ENCODE measurements at places on chromosomes 6 and 20.

GRCh38 chr6:169145991-169146501 lies 107.6 kb downstream of the THBS2 start:
- DNase-seq = no peak

- DNase-seq = no peak
Observed at GRCh38 chr20:10360878-10361277, 73.1 kb downstream of the MKKS start.

DNA sequence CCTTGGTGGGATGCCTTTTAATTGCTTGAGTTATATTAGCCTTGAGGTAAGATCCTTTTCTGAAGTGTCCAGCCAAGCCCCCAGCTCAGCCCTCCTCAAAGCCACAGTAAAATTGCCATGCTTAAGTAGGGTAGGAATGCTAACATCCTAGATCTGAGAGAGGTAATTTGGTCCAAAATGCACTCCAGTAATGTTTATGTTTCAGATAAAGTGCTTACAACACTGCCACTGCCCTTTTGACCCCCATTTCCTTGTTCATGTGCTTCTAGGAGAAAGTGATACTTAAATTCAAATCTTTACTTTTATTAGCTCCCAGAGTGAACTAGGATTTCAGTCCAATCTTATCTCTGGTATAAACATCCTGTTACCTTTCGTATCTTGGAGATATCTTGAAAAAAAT lies 318.0 kb downstream of the BMP2 start:
- no peak for DNase-seq

GRCh38 chr6:38136547-38136946 lies 317.0 kb downstream of the ZFAND3 start:
- no peak for DNase-seq

DNA sequence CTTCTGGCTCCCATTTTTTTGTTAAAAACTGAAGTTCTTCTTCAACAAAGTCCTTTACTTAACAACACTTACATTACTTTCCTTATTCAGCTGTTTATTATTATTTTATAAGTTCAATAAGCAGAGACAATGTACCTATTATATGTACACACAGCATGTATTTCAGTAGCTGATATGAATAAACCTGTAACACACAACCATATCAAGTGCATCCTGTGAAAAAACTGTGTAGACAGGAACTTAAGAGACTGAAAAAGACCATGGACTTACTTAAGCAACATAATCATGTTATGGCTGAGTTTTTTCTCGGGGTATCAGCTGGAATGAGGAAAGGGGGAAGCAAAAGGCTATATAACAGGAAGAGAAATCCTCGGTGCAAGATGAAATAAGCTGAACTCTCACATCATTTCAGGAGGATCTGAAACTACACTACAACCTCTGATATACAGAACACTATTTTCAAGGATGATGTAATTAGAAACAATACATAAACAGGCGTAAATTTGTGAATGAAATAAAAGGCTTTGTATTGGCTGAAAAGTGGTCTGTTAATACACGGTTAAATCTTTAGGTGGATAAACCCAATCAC lies 70.9 kb downstream of the REV3L start:
- DNase-seq = no peak

- no peak for DNase-seq
Observed at GRCh38 chr6:13507306-13507860, 20.0 kb upstream of the GFOD1 start.

DNA sequence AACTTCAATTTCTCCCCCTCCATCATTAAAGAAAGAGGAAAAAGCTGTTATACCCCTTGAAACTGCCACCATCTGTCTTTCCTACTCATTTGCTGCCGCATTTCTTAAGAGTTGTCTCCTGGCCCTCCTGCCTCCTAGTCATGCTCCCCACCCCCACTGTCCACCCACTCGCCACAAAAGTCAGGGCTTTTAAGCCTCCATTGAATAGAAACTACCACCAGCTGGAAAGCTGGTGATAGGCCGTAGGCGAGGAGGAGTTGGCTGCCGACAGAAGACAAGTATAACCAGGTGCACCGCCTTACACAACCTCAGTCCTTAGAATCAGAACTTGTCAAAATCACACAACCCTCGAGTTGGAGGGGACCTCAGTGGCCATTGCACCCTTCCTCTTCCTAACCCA lies 67.6 kb downstream of the B3GAT2 start:
- no peak for DNase-seq

- DNase-seq = no peak
Observed at GRCh38 chr20:62830251-62830650, 13.4 kb downstream of the COL9A3 start.

GRCh38 chr20:62014889-62015537 lies 50.7 kb downstream of the TAF4 start:
- DNase-seq = no peak

GRCh38 chr6:148799647-148800046 lies 52.8 kb downstream of the UST start:
- no peak for DNase-seq

GRCh38 chr6:44649365-44650025 lies 262.0 kb downstream of the CDC5L start:
- DNase-seq = no peak

DNA sequence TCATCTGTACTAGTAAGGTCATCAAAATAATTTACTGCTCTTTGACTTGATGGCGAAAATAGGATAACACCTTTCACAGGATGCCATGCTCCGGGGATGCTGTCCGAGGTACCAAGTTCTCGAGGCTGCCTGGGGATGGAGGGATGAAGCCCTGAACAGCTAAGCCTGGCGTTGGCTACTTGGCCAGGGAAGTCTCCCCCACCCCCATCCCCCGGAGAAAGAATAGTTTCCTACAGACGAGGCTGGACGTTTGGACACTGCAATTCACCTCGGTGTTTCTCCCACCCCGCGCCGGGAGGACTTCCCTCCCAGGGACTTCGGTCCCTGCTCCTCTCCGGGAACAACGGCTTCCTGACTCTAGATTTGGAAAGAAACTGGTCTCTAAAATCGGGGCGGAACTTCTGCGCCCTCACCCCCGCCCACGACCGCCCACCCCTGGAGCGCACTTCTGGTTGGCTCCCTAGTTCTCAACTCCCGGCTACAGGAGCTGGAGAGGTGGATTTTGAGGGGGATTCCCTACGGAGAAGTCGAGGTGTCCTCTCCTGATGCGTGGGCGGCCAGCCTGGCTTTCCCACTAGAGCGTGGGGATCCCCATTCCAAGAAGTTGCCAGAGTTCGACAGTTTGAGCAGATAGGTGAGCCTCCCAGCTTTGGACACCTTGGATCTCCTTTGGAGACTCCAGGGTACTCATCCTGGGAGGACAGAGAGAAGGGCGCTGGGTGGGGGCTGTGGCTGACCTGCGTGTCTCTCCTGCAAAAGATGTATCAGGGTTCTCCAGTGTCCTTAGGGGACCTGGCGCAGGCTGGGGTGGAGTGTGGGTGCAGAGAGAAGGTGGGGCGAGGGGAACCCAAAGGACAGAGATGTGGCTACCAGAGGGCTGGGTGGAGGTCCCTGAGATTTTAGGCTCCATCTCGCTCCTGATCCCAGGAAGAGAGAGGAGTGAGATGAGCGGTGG lies 1.1 kb downstream of the PCSK2 start:
- DNase-seq = no peak
